Mammary epithelial cell (primary cell): ENCODE measurements at places on chromosomes 5 and 9. TPM values are rescaled to one million over a fixed set of nuclear protein-coding genes. Genes with fewer than 3 reads are reported as not detected.

The CCNO gene
- total RNA-seq, result 2.7 TPM

DNA sequence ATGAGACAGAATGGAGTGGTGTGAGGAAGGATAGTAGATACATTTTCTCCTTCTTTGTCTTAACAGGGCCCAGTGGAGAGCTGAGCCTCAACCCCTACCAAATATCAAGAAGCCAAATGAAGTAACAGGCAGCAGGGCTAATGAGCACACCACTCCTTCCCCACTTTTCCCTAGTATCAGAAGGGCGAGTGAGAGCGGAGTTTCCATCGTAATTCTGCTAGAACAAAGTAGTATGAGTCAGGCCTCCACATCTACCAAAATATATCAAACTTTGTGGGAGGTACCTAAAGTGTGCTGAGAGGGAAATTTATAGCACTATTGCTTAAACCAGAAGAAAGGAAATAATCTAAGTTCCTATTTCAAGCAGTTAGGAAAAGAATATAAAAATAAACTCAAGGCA, 769.0 kb upstream of the RGMB start:
- no peak for DNase-seq

The SPATA31C1 gene
- not detected in 2 replicates for total RNA-seq

The ANKRD31 gene
- total RNA-seq, result 0.33 TPM

The PDZD2 gene
- 0.33 TPM for total RNA-seq

DNA sequence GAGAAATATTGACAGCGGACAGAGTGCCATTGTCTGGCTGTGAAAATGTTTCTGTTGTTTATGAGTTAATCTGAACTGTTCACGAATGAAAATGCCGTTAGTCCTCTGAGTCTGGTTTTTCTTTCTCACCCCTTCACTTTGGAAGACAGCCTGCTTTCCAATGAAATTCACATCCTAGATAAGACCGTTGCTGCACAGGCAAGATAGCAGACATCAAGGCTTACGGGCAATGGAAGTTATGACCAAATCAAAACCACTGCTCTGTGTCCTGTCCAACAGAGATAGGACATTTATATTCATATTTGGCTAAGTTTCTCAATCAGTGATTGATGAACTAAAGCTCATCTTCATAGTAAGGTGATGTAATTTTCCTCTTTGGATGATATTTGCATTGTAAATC, 180.0 kb upstream of the DMAC1 start:
- DNase-seq, result no peak

The C5orf52 gene
- total RNA-seq, result not detected

The CRB2 gene
- 0.17 TPM for total RNA-seq

DNA sequence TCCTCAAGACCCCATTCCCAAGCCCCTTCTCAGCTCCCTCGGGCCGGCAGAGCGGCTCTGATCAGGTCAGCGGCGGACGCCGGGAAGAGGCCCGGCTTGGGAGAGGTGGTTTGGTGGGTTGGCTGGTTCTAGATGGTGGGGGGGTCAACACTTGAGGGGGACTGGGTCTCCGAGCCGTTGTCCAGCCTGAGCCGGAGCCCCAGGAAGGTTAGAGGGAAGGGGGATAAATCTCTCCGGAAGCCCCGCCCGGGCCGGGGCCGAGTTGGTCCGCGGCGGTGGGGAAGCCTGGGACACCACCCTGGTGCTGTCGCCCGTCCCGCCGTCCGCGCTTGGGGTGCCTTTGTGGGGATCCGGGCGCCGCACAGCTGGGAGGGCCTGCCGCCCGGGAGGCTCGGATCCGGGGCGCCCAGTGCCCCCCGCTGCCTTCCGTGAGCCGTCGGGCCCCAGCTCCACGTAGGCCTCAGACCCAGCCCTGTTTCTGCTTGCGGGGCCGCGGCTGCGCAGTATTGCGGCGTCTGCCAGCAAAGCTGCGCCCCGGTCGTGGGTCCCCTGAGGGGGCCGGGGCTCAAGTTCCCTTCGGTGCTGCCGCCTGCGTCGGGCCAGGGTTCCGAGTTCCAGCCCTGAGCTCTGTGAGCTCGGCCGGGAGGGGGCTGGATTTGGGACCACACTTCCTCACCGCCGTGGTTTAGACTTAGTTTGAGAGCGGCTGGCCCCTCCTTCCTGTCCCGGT, 542 bp upstream of the TRIM52 start:
- peak; percentile 64 for DNase-seq

DNA sequence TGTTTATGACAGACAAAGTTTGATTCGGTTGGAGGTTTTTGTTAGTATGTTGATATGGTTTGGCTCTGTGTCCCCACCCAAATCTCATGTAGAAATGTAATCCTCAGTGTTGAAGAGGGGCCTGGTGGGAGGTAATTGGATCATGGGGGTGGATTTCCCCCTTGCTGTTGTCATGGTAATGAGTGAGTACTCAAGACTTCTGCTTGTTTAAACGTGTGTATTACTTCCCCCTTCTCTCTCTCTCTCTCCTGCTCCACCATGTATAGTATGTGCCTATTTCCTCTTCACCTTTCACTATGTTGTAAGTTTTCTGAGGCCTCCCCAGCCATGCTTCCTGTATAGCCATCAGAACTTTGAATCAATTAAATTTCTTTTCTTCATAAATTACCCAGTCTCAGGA, 415.1 kb downstream of the HCN1 start:
- no peak for DNase-seq

- DNase-seq, result no peak
Measured at GRCh38 chr5:147901599-147902039, 4.7 kb downstream of the C5orf46 start.

DNA sequence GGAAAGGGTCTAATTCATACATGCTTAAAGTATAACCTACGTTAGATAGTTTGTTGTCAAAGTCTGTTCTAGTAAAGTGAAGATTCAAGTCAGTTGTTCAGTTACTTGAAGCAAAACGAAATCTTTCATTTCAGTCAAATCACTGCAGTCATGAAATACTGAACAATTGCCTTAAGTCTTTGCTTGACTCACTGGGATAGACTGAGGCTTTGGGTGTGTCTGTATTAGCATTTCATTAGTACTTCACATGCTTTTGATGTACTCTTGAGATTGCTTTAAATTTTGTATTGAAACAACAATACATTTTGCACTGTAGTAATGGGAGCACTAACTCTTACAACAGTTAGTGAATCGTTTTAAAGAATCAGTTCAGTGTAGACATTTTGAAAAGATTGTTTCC, 4.0 kb upstream of the CMYA5 start:
- peak; percentile 38 for DNase-seq

The DNM1 gene
- 2.4 and 3.2 TPM in 2 replicates for total RNA-seq

DNA sequence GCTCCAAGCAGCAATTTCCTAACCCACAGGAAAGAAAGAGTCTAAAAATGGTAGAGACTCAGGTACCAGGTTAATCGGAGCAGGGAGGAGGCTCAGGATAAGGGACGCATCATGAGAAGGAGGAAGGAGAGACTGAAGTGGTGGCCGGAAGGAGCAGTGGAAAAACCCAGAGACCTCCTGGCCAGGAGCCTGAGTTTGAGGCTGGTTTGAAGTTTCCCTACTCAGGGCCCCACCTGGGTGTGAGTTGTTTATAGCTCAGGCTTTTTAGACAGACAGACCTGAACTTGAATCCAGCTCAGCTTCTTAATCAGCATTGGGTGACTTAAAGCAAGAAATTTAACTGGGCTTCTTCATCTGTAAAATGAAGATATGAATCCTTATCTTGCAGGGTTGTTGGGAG, 11.9 kb upstream of the AQP7 start:
- DNase-seq, result no peak

DNA sequence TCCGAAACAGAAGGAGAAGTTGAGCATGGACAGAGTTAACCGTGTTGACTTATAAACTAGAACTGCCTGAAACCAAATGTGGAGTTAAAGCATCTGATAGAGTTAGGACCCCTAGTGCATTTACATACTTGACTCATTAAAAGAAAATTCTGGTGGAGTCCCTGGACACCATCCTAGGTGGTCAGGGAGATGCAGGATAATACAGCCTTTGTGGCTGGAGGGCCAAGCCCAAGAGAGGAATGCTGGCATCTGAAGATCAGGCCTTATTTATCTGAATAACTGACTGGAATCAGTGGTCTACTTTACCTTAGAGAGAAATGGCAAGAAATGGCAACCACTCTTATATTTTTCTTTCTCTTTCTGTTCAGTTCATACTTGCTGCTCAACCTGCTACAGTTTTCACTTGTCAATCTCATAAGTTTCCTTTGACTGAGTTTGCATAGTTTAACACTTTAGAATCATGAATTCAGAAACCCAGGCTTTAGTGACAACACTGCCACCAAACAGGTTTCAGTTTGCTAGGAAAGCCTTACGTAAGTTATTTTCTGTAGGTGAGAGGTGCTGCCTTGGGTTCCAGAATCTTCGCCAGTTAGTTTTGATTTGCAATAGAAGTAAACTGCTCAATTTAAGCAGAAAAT, 10.2 kb downstream of the CMYA5 start:
- peak; percentile 23 for DNase-seq

DNA sequence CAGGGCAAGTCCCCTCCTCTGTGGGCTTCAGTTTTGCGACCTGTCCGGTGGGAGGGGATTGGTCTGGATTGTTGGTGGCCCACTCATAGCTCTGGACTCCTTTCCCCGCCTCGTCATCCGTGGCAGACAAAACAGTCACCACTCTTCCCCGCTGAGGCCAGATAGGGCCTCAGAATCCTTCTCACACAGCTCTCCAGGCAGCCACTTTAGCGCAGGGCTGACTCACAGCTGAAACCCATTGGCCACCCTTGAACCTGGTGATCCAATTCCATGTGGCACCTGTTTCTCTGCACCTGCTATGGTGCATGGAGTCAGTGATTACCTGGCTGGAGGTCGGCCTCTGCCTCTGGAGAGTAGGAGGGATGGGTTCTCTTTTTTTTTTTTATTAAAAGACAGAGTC, 15.8 kb upstream of the CACFD1 start:
- DNase-seq, result no peak

GRCh38 chr9:123238365-123238764, 30.0 kb downstream of the STRBP start:
- no peak for DNase-seq

GRCh38 chr9:34465468-34465867, 6.9 kb downstream of the DNAI1 start:
- no peak for DNase-seq

- no peak for DNase-seq
Measured at GRCh38 chr5:103209065-103209464, 49.5 kb upstream of the MACIR start.

The TSSK1B gene
- total RNA-seq, result 1.1 and 1.4 TPM in 2 replicates
